MG63 (cell line): ENCODE measurements at places on chromosomes 12 and 14. TPM values are rescaled to one million over a fixed set of nuclear protein-coding genes. Genes with fewer than 3 reads are reported as not detected.
A peak's percentile ranks its signal among the peaks of the same experiment; 100 is the strongest.

Gene NANOG
- total RNA-seq: not detected in 2 replicates

DNA sequence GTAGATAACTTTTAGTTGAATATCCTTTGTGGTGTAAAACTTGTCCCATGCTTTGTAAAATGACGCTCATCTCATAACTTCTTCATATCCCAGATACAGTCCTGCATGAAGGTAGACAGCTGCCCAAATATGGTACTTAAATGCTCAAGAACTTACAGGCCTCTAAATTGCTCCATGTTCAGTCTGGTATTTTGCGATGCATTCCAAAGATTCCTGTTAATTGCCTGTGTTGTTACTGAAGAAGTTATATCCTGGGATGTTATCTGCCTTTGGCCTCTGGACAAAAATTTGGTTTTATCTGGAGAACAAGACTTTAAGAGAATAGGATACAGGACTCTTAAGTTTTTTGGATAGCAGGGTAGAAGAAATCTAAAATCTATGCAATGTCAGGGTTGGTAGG is 473.0 kb downstream of the PCNX1 start:
- DNase-seq: no peak

DNA sequence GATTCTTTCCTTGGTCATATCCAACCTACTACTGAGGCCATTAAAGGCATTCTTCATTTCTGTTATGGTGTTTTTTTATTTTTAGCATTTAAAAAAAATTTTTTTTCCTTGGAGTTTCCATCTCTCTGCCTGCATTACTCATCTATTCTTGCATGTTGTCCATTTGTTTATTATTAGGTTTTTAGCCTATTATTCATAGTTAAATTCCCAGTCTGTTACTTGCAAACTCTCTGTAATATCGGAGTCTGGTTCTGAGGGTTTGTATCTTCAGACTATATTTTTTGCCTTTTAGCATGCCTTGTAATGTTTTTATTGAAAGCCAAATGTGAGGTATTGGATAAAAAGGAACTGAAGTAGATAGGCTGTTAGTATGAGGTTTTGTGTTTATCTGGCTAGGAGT is 284.3 kb downstream of the FUT8 start:
- DNase-seq: no peak

Gene FITM1
- 0.79 TPM in 1 of 2 replicates, not detected in the other for total RNA-seq

Gene SUSD6
- total RNA-seq: 1.9 and 3.1 TPM in 2 replicates

- no peak for DNase-seq
Observed at GRCh38 chr12:106125351-106126095, 13.2 kb downstream of the NUAK1 start.

Gene TPPP2
- not detected in 2 replicates for total RNA-seq

GRCh38 chr14:31414190-31414833 is 6.0 kb downstream of the HEATR5A start:
- no peak for DNase-seq

Gene POC1B
- 6.9 and 11.8 TPM in 2 replicates for total RNA-seq

Gene PLCZ1
- not detected in 2 replicates for total RNA-seq

Gene XPOT
- total RNA-seq: 51.8 and 76.8 TPM in 2 replicates

DNA sequence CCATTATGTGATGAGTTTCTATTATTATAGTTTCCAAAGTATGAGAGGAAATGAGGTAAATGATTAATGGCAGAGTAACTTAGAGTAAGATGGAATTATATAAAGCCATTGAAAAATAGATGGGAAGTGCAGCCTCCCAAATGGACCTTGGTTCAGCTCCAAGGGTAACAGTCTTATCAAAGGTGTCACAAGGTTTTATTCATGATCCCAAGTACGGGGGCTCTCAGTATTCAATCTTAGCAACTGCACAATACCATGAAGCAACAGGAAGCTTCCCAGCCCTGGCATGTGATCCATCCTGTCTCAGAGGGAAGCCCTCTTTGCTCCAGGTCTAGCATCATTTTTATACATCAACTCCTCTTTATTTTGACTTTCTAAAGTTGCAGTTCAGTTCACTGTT is 948.2 kb downstream of the GALC start:
- DNase-seq: no peak

GRCh38 chr12:79678306-79678705 is 12.5 kb downstream of the PAWR start:
- peak; percentile 68 for DNase-seq

GRCh38 chr12:31900271-31900670 is 58.9 kb upstream of the RESF1 start:
- DNase-seq: no peak

DNA sequence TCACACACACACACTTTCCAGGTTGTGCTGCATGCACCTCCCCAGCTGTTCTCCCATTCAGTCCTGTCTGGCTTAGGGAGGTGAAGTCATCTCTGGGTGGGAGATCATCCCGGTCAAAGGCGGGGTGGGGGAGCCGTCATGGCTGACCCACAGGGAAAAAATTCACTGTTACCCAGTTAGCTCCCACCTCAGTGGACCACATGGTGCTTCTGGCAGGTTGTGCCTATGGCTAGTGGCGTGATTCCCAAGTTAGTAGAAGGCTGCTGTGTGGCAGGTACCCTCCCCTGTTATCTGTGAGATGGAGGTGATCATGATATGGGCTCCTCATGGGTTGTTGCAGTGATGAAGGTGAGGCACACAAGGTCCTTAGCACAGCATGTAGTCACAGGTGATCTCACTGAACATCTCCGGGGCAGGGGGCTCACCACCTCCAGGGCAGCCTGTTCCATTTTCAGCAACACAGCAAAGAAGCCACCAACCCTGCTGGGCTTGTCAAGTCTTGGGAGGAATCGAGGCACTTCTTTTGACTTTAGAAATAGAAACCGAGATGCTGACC is 154.9 kb upstream of the CCND2 start:
- no peak for DNase-seq

DNA sequence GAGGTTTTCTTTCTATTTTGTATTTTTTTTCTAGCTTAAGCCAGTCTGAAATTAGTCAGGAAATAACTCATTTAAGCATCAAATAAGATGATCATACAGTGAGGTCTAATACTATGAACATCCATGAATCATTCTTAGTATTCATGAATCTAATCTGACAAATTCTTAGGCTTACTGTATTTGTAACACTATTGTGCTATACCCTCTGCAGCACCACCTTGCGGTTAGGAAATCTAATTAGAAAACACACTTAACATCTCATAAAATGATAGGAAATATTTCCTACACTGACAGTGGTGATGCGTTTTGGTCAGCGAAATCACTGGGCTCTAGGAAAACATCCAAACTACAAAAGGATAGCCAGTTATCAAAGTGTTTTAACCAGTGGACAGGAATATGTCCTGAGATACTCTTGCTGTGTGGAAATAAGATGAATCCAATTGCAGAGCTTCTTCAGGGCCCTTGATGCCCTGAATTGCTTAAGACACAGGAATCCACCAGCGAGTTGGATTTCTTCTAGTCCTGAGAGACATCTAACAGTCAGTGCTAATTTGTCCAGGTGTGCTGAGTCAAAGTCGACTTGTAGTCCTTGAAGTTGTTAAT is 109.3 kb upstream of the MYF6 start:
- peak; percentile 58 for DNase-seq

DNA sequence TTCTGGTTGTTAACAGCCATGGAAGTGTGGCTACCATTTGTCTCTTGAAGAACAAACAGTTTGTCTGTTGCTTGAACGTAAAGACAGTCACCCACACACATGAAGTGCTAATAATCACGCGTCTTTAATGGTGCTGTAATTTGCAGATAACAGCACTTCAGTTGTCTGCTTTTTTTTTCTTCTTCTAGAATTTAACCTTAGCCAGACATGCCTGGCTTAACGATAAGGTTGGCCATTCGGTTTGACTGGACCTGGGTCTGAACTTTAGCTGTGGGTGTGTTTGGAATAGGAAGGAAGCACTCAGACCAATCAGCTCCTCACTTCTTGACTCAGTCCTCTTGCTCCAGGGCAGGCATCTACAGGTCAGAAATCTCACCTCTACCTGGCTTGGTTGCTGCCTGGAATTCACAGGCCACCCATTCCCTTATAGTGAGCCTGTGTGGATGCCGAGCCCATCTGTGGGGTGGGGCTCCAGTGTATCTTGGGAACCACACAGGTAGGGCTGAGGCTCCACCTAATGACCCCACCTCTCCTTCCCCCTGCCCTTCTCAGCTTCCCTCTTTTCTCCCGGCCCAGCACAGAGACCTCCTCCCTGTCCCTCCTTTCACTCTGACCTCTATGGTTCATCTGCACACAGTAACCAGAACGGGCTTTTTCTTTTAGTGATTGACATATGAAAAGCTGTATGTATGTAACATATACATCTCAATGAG is 246.4 kb upstream of the PWP1 start:
- DNase-seq: no peak

- no peak for DNase-seq
Observed at GRCh38 chr12:85301051-85301450, 21.0 kb downstream of the ALX1 start.

GRCh38 chr14:36852981-36853691 is 191.5 kb downstream of the PAX9 start:
- DNase-seq: peak; percentile 2

Gene GXYLT1
- total RNA-seq: 7.8 and 14.4 TPM in 2 replicates

DNA sequence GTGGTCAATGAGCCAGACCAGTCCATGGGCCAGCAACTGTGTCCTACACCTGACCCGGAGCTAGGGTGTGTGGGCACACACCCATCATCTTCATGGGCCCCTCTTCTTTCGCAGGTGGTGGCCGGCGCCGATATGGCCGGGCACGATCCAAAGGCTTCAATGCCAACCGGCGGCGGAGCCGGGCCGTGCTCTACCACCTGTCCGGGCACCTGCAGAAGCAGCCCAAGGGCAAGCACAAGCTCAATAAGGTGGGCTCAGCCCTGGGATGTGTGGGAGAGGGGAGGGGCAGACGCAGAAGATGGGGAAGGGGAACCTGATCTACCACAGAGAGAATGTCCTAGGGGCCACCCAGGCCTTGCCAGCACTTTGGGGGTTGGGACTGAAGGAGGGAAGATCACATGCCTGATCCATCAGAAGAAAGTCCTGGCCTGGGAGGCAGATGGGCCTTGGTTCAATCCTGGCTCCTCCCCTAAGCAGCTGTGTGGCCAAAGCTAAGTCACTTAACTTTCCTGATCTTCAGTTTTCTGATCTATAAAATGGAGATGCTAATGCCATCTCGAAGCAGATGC is 3.8 kb downstream of the KCNH3 start:
- DNase-seq: no peak

DNA sequence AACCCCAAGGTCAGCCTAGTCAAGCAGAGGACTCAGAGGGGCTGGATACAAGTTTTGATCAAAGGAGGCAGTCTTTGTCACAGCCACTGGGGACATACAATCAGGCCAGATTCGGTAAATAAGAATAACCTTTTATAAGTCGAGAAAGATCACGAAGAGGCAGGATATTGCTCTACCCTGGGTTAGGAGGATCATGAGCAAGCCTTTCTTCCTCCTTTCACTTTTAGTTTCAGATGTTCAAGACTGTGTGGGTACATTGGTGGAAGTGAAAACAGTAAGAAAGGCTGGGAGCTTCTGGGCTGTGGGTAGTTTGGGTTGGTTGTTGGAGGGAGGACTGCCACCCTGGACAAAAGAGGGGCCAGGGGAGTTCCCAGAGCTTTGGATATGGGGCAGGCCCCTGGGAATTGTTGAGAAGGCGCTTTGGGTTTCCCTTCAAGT is 127.7 kb downstream of the SNAPC1 start:
- no peak for DNase-seq

DNA sequence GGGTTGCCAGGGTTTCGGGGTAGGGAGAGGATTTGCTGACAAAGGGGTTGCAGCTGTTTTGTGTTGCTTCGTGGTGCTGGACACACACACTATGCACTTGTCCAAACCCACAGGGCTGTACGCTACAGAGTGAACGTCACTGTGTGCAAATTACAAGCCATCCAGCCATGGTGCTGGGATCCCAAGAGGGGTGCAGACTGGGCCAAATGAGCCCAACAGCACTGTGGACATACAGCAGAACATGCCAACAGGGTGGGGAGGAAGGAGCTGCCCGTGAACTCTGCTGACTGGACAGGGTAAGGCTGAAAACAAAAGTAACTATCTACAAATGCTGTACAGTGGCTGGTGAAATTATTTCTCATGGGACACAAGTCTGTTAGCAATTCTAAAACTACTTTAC is 25.2 kb downstream of the POLE start:
- DNase-seq: no peak

DNA sequence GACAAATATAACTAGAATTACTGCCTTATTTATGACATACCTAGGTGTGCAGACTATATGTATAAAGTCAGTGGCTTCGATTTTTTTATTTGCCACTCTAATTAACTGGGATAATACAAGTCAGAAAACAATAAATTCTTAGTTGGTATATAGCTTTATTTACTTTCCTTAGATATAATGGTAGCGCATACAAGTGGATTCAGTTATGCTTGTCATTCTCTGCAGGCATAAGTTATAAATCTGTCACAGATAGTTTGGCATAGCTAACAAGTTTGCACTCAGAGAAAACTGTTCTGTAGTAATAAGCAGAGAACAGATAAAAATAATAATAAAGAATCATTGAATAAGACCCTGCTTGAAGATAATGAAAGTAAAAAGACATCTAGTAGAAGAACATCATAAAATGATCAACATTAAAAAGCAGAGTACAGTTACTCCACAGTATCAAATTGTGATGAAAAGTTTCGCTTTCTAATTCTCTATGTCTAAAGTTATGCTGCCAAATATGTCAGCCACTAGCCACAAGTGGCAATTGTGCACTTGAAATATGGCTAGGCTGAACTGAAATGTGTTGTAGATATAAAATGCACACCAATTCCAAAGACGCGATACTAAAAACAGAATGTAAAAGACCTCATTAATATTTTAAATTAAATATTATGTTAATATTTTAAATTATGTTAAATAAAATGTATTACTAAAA is 224.1 kb downstream of the SLC25A21 start:
- DNase-seq: no peak

- DNase-seq: no peak
Observed at GRCh38 chr12:3632256-3632655, 120.7 kb downstream of the CRACR2A start.

DNA sequence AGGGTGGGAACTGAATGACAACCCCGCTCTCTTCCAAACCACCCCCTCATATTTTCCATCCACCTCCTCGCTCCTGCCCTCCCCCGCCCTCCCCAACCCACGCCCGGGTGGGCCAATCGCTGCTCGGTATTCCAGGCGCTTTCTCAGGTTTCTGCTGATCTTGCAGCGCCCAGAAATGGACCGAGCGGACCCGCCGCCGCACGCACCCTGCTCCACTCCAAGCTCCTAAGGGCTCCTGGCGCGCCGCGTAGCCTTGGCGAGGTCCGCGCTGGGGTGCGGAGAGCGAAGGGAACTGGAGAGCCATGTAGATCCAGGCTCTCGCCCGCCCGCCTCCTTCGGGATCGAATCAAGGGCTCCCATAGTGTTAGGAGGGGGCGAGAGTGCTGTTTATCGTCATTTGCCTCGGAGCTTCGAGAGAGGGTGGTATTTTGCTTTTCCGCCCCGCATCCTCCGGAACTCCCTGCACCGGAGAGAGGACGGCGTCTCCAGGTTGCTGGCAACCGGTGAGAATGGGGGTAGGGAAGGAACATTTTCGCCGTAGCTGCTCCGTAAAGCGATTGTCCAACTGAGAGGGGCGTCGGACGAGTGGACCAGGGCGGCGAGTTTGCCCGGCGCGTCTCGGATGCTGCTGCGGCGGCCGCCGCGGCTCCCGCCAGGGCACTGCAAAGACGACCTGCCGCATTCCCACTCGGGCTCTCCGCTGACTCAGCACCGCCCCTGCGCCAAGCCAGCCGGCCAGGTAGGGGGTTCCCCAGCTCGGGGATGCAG is at the start of gene KCNA1:
KCNA1 (plus strand) TSS at position 172 of the 768 bp plus-strand sequence. CDS start 1,474 bp downstream, outside the sequence.
- DNase-seq: peak; percentile 18

Gene LRRK2
- total RNA-seq: 0.76 and 2.3 TPM in 2 replicates

GRCh38 chr12:51198568-51199365 is 19.1 kb downstream of the POU6F1 start:
- DNase-seq: no peak

Gene OLR1
- total RNA-seq: 8.6 and 15.3 TPM in 2 replicates

- no peak for DNase-seq
Observed at GRCh38 chr12:104232609-104233280, 17.2 kb downstream of the TXNRD1 start.

GRCh38 chr12:89427508-89428156 is 75.3 kb upstream of the DUSP6 start:
- DNase-seq: no peak
